ENCODE measurements at places on chromosomes 4 and X.

DNA sequence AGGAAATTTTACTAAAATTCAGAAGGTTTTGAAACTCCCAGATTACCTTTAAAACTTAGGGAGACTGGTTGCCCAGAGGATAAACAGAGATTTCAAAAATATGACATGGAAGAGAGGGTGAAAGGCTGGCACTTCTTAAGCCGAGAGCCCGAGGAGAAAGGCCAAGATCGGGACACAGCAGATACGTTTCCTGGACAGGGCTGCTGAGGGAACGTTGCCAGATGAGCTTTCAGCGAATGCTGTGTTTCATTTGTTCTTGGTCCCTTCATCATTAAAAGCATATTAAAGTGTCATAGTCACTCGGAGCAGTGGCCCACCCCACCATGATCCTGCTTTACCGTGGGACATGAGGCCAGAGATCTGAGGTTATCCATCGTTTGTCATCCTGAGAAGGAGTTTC lies 37.9 kb upstream of the STOX2 start:
- no peak for DNase-seq

DNA sequence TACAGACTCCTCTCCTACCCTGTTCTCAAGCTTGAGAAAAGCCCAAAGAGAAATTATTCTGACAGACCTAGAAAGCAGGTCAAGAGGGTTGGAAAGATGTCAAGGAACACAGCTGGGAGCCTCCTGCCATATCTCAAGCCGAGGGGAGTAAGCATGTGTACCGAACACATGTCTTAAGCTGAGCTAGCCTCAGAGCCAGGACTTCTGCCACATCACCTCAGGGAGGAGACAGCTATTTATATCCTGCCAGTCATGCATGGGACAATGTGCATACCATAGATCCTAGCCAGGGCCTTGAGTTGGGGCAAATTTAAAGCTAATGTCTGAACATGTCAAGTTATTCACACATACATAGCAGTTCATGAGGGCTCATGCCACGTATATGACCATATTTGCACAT lies 11.8 kb downstream of the TMEM31 start:
- DNase-seq: no peak

DNA sequence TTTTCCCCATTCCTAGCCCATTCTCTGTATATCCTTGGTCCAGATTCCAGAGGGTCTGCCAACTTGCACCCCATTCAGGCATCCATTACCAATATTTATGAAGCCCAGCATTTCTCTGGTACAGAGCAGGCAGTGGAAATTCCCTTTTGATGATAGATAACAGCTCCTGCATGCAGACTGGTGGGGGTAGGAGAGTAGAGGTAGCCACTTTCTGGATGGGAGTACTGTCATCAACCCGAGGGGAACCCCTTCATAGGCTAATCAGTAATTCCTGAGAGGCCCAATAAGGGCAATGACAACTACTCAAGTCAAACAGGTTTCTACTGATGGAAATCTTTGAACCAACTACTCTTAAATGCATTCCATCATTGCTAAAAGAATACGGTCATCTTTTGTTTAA lies 63.7 kb downstream of the COL25A1 start:
- DNase-seq: no peak

DNA sequence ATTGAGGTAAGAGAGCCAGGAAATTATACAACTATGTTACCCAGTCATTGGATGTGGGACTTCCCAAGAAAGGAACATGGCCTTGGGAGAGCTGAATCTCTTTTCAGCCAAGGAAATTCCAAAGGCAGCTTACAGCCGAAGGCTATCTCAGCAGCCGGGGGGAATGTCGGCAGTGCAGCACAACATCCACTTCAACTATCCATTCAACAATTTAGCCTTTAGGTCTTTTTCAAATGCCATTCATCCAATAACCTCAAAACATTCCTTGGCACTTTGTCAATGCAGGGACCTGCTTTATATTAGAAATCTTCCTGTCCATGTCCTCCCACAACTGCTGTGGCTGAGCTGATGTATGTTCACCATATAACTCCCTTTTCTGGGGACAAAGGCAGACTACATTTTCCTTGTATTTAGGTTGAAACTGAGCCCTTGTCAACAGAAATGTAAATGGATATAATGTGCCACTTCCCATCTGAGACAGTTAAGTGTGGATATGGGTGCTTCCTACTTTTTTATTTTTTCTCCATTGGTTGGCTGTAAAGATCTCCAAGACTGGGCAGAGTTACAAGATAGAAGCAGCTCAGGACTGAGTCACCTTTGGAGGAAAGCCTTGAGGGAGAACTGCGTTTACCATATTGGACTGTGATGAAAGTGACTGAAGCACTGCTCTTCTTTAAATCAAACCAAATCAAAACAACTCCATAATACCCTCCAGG lies 94.8 kb downstream of the GPRIN3 start:
- no peak for DNase-seq

DNA sequence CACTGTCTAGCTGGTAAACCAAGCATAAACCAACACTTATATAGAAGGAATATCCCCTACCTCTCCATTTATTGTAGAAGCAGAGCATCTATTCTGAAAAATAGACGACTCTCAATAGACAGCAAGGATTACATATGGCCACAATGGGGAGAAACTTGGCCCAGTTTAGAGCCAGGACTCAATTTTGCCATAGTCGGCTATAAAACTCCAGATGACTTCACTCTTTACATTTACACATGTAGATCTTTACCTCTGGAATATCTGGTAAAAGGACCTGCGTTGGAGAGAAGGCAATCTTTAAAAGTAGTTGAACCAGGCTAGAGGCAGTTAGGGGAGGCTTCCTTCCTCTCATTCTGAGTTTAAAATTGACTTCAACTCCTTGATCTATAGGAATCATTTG lies 77.3 kb downstream of the HMGB2 start:
- DNase-seq: no peak

GRCh38 chr4:118086344-118086743 lies 52.1 kb downstream of the NDST3 start:
- no peak for DNase-seq

DNA sequence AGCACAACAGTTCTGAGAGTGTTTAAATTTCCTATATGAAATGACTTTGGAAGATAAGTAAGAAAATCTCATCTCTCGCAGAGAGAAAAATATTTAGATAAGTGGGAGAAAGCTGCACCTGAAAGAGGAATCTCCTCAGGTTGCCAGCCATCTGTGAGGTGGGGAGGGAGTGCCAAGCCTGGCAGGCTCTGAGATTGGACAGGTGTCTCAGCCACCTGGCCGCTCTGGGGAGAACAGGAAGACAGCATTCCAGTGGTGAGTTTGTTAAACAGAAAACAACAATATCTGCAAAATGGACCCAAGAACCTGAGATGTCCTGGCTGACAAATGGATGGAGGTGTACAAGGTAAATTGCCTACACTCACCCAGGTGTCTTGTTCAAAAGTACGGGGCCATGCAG lies 31.3 kb downstream of the EMCN start:
- DNase-seq: no peak

All from stimulated activated CD4-positive, alpha-beta T cell treated with anti-CD3 and anti-CD28 coated beads, Interleukin-1b, Interleukin-23, amount 100 ng/mL, for 1 hour (primary cell).